ENCODE measurements at places on chromosomes 12 and 14.

DNA sequence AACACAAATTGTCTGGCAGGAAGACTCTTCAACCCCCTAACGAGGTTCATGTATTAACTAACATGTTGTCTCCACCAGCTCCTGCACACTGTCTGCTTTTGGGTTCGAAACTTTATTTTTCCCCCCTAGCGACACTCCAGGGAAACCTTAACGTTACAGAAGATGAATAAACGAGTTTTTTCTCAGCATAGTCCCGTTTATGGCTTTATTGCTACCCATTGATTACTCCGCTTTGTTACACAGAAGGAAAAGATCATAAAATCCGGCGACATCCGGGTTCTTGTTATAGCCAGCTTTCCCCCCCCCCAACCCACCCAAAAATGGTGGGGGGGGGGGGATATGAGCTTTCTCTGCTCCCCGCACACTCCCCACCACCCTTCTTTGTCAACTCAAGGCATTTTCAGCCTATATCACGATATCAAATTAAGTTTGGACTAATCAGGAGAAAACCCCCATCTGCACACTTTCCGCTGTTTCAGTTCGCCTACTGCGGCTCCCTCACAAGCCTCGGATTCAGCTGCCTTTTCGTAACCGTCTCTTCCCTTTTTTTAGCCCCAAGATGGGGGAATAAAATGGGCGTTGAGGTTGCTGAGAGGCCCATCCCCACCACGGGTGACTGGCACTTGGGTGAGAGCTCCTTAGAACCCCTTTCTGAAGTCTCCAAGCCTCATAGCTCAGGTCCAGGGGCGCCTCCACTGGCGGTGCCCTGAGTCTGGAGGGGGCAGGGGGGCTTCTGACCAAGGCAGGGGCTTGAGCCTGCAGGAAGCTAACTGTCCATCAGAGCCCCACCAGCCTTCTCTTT is 1.4 kb upstream of the HOXC6 start:
- no peak for DNase-seq

DNA sequence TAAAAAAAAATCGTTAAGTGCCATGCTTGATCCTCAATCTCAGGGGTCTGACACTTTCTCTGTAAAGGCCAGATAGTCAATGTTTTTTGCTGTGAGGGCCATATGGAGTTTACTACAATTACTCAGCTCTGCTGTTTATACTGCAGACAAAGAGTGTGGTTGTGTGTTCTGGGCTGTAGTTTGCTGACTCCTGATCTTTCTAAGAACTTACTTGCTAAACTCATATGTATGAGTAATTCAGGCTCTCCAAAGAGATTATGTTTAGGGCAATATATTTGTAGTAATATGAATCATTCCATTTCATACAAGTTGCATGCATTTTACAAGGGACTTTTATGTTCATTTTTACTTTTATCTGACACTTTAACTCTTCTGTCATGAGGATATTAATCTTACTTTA is 188.2 kb downstream of the TMTC2 start:
- no peak for DNase-seq

GRCh38 chr12:132522592-132523380 is 32.8 kb downstream of the FBRSL1 start:
- DNase-seq, result peak; percentile 35

GRCh38 chr12:30329281-30329680 is 366.4 kb downstream of the IPO8 start:
- DNase-seq, result peak; percentile 54

- DNase-seq, result no peak
Observed at GRCh38 chr12:107320033-107320928, 226.9 kb upstream of the CRY1 start.

GRCh38 chr12:92063641-92064040 is 82.0 kb downstream of the BTG1 start:
- DNase-seq, result no peak

DNA sequence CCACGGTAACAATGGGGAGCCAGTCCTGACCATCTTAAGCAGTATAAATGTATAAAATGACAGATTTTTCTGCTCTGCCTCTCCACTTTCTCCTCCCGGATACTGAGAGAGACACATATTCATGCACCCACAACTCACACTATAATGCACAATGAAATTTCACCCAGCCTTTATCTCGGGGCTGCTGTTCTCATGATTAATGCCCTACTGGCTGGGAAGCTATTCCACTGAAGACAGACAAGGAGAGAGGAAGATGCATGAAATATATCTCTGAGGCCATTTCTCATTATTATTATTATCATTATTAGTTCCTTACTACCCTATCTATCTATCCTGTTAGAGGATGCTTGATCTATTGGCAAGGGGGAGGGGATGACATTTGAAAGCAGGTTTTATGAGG is 501.7 kb downstream of the DIO2 start:
- no peak for DNase-seq

DNA sequence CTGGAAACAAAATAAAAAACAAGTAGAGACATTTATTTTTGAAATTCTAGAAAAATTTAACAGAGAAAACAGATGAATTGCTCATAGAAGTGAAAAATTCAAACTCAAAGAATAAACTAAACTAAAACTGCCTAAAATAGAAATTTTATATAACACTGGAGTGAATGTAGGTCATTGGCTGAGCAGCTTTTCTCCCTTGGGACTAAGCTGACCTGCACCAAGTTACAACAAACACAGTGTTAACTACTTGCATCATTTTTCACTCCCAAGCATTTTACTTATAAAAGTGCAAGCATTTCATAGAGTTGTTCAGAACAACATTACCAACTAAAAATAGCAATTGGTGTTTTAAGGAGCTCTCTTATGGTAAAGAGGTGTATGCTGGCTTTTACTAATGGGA is 298.1 kb downstream of the MED13L start:
- DNase-seq, result no peak

GRCh38 chr12:110566993-110567392 is 16.1 kb downstream of the PPTC7 start:
- DNase-seq, result no peak

- no peak for DNase-seq
Observed at GRCh38 chr12:15778126-15778525, 11.1 kb downstream of the EPS8 start.

GRCh38 chr12:103530307-103531066 is 34.7 kb upstream of the C12orf42 start:
- DNase-seq, result no peak

- no peak for DNase-seq
Observed at GRCh38 chr14:50943943-50944646, at the start of gene PYGL. TSS of gene PYGL (minus strand) at chr14:50944483. CDS start at chr14:50944403, 80 bp downstream.

GRCh38 chr12:12642916-12643315 is 31.2 kb downstream of the CREBL2 start:
- no peak for DNase-seq

DNA sequence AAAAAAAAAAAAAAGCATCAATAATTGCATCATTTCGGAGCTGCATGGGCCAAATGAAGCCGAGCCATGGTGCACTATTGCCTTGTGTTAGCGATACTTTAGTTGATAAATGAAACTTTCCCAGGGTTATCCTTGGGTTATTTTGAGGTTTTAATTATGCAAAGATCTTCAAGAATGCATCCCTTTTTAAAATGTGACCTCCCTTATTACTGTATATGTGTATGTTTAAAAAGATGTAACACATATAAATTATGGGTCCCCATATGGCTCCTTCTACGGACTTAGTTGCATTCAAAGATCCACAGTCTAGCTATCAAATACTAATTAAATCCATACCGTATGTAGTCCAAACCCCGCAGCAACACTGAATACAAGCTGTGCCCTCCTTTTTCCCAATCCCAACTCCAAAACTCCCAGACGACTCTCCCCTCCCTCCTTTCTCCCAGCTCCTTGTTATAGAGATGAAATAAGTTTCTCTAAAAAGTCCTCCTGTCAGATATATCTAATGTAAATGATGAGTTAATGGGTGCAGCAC is 129.3 kb upstream of the MAP1LC3B2 start:
- DNase-seq, result no peak
